ENCODE measurements at places on chromosomes 2 and 18.

- DNase-seq, result no peak
Observed at GRCh38 chr2:160538559-160539355, 45.1 kb upstream of the RBMS1 start.

DNA sequence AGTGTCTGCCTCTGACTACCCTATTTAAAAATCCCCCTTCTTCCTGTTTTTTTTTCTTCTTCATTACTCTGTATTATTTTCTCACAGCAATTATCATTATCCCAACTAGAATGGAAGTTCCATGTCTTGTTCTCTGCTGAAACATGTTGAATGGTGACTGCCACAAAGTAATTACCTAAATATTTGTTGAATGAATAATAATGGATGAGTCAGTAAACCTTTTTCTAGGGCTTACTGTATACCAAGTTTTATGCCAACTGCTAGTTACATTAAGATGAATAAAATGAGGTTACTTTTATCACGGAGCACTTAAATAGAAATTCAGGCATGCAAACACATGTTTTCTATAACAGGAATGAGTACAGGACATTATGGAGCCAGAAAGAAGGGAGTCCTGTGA is 490.6 kb downstream of the THSD7B start:
- no peak for DNase-seq

GRCh38 chr18:48892146-48892855 is 58.5 kb downstream of the SMAD7 start:
- no peak for DNase-seq

GRCh38 chr2:110657724-110658305 is 20.0 kb downstream of the BUB1 start:
- DNase-seq, result no peak

- DNase-seq, result no peak
Observed at GRCh38 chr2:207489251-207489650, 40.5 kb upstream of the CREB1 start.

GRCh38 chr2:223760838-223761502 is 76.4 kb downstream of the AP1S3 start:
- DNase-seq, result peak; percentile 66

- DNase-seq, result no peak
Observed at GRCh38 chr2:205908212-205909183, 177.5 kb downstream of the INO80D start.

DNA sequence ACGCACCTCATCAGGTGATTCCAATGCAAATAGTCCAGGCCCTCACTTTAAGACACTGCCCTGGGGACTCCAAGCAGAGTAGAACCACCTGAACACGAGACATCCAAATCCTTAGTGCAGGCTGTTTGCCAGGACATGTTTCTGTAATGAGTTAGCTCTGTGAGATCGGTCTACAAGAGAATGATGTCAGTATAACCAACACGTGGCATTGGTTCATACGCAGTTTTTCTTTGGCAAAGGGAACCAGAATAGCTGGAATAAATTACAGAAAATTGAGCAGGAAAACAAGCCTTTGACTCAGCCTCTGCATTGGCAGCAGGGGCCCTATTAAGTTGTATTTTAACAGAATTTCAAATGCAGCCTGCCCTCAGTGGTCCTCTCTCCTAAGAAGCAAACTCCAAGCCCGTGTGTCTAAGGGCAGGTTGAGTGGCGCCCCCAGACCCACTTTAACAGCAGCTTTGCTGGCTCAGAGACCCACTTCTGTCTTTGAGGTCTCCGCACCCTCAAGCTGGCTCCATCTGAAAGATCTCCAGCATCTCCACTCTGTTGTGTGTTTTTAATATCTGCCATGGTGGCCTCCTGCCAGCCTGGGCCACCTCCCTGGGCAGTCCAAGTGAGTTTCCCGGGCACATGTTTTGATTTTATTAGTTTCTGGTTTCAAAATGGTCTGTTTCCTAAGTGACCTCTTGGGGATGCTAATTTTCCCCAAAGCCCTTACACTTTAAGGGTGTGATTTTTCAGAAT is 61.3 kb downstream of the ALPK2 start:
- no peak for DNase-seq

DNA sequence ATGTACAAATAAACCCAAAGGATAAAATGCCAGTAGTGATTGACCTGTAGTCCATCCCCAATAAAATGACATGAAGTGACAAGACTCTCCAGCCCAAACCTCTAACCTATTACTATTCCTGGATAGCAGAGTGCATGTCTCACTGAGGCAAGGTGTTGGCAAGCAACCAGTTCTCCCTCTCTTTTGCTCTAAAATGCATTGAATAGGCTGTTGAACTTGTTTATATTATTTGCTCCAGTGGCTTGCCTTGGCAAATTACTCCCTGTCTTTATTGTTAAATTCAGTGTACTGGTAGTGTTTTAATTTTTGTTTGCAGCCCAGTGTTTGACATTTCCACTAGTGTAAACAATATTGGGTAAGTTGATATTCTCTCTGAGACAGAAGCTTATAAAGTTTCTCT is 70.5 kb downstream of the CSRNP3 start:
- DNase-seq, result no peak

DNA sequence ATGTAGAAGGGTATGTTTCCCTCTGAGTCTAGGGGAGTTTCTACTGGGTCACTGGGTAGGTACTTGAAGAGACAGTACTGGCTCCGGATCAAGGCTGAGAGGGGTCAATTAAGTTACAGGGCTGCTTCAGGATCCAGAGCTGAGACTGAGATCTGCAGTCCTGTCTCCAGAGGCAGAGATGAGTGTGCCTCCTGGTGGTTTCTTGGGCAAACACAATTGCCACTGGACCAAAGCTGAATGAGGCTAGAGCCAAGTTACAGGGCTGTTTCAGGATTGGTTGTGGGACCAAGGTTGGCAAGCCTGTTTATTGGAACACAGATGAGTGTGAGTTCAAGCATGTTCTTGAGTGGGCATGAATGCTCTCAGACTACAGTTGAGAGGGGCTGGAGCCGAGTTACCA is 157.9 kb downstream of the ADCYAP1 start:
- DNase-seq, result no peak

GRCh38 chr2:194203898-194204297 is 1453.1 kb upstream of the SLC39A10 start:
- no peak for DNase-seq

GRCh38 chr2:62760555-62760954 is 55.0 kb downstream of the EHBP1 start:
- DNase-seq, result no peak

DNA sequence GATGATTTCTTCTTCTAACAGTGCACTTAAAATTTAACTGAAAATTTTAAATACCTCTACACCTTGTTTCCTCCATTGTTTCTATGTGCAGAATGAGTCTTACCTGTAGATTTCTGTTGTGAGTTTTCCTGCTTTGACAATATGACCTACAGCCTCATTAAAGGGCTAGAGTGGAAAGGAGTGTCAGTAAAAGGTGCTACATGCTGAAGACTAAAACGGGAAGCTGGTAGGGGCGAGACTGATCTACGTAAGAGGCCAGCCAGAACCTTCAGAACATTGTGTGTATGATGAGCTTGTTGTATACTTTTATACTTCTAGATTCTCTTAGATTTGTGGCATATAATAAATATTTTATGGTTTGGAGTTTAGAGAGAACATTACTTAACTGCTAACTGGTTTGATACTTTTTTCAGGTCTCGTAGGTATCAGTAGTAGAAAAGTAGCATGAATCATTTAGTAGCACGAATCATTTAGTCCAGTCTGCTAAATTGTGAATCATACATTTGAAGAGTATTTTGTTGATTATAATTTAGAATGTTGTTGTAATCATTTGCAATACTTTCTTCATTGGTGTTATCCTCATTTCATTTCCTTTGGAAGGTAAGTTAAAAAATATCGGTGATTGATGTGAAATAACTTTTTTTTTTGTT is 14.3 kb downstream of the INSIG2 start:
- no peak for DNase-seq

- no peak for DNase-seq
Observed at GRCh38 chr2:33378556-33379210, 97.8 kb upstream of the RASGRP3 start.

DNA sequence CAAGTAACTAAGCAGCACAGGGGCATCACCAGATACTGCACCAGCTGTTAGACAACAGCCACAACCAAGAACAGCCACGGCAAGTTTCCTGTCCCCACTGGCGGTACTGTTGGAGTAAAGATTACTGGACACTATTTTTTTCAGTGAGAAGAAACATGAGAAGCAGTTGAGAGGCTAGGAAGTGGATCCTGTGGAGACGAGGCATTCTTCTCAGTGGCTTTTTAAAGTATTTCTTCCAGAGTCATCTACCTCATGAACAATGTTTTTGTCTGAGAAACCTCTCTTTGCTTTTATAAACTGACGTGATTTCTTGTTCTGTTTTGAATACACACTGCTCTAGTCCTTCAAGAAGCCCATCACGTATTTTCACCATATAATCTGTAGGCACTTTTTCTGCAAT is 18.8 kb downstream of the TM4SF20 start:
- no peak for DNase-seq

GRCh38 chr2:109404681-109405080 is 209.1 kb downstream of the SEPTIN10 start:
- no peak for DNase-seq

DNA sequence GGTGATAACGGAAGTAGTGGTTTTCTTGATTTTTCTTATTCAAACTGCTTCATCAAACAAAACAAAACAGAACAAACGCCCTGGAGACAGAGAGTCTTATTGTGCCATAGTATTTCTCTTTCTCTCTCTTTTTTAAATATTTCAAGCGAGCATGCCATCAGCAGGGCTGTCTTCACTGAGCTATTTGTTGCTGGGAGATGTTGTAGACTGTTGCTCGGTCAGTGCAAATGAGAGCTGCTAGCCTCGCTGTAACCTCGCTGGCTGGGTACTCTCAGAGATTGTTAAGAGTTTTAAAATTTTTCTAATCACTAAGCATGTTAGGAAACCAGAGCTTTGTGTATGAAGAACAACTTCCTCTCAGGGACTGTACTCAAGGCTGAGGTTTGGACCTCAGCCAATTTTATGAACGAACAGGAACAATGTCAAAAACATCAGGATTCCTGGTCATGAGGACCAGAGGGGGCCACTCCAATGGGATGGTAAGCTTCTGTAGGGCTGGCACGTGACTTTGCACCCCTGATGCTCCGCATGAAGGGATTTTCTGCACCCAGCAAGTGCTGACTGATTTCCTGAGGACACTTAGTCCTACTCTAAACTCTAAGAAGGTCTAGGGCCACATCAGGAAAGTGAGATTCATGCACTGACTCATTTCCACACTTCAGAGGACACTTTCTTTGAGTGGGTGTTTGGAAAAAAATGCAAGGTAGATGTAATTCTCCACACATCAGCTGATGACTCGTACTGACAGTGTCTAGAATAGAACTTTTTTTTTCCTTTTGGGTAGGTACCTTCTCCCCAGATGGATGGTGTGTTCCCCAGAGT is 59.8 kb upstream of the IL1R1 start:
- peak; percentile 85 for DNase-seq

- DNase-seq, result no peak
Observed at GRCh38 chr2:170681311-170681710, 33.8 kb upstream of the SP5 start.

- no peak for DNase-seq
Observed at GRCh38 chr2:153584244-153584643, 105.7 kb upstream of the RPRM start.

DNA sequence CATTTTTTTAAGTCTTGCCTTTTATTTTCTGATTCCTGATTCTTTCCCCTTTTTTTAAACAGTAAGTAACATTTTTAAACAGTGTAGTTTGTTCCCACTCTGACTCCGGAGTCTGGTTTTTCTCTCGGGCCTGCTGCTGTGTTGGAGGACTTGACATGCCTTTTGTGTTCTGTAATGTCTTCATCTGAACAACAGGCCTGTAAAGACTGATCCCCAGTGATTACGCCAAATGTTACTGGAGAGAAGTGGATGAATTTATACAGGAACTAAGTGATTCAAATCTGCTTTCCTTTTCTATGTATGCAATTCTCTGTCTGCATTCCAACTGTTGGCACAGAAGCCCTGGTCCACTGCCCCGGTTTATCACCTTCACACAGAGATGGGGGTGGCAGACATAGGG is 54.3 kb upstream of the RMDN2 start:
- DNase-seq, result no peak

DNA sequence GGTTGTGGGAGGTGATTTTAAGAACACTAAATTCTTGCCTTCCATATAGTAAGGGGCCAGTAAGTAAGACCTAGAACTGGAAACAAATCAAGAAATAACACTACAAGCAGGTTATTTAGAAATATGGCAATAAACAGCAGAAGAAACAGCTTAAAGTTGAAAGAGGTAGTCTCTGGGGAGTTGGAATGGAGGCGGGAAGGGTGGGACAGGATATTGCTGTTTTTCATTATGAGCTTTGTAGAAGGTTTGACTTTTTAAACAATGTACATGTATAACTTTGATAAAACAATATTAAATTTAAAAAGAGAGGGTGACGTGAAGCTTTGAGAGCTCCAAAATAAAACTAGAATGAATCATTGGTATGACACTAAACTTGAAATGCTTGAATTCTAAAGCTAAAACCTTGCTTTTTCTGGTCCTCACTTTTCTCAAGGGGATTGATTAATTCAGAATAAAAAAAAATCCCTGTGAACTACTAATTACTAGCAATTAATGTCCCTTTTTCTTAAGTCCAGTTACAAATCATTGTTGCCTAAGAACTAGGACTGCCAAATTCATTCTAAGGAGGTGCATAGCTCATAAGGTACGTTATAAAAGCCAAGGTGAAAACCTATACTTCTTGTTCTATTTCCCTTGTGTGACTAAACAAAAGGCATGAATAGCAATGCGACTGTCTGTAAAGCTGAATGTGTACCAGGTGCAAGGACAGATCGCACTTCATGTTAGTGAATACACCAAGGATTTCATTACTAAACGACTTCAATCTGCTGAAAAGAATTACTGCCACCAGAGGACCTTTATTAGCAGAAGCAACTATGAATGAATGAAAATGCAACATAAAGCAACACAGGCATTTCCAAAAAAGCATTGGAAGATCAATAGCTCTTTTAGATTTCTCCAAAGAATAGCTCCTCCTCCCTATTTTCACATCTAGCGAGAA is 177.5 kb downstream of the RBM43 start:
- no peak for DNase-seq

- DNase-seq, result no peak
Observed at GRCh38 chr2:180790891-180791290, 189.5 kb upstream of the UBE2E3 start.

GRCh38 chr18:25089470-25089869 is 262.5 kb downstream of the ZNF521 start:
- DNase-seq, result no peak

GRCh38 chr18:13642440-13642827 is 83.9 kb downstream of the FAM210A start:
- peak; percentile 33 for DNase-seq

GRCh38 chr2:240554767-240555493 is 2.9 kb downstream of the ANKMY1 start:
- no peak for DNase-seq

DNA sequence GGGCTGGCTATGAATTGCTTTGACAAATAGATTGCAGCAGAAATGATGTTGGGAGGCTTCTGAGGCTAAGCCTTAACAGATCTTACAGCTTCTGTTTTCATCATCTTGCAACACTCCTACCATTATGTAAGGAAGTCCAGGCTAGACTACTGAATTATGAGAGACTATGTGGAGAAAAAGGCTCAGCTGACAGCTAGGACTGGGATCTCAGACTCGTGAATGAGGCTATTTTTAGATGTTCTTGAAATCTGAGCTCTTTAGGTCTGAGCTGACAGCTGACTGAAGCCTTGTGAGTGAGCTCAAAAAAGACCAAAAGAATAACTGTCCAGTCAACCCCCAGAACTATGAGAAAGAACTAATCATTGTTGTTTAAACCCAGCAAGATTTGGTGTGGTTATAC is 70.3 kb downstream of the VWC2L start:
- no peak for DNase-seq
